ENCODE measurements at places on chromosomes 3 and 15.

GRCh38 chr15:50180091-50180490 is 1.9 kb upstream of the SLC27A2 start:
- DNase-seq = no peak

DNA sequence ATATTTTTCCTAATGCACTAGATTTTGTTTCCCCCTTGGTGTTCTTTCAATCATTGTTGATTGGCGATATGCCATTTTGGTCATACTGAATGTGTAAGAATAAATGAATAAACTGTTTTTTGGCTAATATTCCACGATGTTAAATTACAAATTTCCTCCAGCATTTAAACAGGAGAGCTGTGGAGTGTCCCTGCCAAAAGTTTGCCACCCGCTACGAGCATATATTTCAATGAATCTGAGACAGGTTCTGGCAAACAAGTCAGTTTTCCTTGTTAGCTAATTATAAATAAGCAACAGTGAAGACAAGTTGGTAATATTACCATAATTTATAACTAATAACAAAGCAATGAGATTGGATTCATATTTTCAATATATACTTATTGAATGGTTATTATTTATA is 777.6 kb downstream of the ROBO1 start:
- DNase-seq = no peak

- DNase-seq = no peak
Observed at GRCh38 chr3:16168211-16168610, 6.3 kb upstream of the GALNT15 start.

GRCh38 chr3:183158551-183159006 is 4.0 kb downstream of the LAMP3 start:
- DNase-seq = no peak

DNA sequence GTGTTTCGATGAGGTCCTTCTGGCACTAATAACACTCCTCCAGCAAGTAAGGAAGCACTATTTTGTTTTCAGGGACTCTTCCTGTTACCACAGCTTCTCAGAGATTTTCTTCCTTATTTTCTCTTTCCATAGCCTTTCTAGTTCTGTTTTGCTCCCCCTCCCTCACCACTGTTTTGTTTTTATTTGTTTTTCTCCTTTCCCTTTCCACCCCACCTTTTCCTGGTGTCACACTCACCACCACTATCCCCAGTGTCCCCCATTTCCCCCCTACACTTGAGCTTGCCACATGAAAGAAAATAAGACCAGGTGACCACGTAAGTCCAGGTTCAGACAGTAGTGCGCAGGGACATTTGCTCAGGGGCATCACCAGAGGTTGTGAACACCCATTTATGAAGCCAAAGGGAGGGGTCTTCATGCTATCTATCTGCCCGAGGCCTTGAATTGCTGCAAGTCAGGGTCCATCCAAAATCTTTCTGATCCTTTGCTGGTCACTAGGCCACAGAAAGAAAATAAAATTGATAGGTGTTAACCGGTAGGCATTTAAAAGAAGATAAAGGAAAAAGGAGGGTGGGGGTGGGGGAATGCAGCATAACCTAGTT is 1.4 kb upstream of the RFTN1 start:
- DNase-seq = no peak

GRCh38 chr3:103067963-103068362 is 633.1 kb downstream of the ZPLD1 start:
- DNase-seq = no peak

DNA sequence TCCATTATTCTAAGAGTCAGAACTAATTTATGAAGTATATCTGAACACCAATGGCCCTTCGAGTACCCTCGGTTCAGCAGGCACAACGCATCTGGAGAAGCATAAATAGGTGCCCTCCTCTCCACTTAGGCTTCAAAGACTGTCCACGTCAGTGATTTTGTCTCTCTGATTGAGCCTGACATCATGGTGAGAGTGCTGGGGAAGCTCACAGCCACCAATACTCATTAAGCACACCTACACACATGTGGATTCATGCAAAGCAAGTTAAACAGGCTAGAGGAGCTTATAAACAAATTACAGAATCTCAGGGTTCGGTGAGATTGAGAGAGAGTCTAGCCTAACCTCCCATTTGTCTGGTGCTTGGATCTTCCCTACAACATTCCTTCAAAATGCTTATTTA is 3.6 kb downstream of the CLDN1 start:
- no peak for DNase-seq

GRCh38 chr15:100628746-100629145 is 26.4 kb downstream of the ASB7 start:
- no peak for DNase-seq

- DNase-seq = no peak
Observed at GRCh38 chr15:48370460-48370859, 39.2 kb downstream of the DUT start.

DNA sequence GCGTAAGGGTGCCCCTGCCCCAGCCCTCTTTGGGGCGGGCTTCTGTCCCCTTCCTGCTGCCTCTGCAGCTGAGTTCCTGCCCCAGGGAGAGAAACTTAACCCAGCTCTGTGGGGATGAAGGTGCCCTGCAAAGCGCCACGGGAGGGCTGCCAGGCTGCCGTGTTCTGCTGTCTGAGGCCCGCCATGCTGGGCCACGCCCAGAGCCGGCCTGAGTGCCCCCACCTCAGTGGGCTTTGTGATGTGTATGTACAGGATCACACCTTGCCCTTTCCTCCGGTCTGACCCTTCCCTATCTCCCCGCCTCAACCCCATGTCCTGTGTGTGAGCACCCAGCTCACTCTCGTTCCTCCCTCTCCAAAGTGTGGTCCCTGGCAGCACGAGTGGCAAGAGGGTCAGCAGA is 22.6 kb downstream of the C15orf39 start:
- no peak for DNase-seq

Data from CD4-positive, alpha-beta T cell treated with Interleukin-17A for 4 hours (primary cell).